8988T (cell line): ENCODE measurements at places on chromosomes 12 and 14.

DNA sequence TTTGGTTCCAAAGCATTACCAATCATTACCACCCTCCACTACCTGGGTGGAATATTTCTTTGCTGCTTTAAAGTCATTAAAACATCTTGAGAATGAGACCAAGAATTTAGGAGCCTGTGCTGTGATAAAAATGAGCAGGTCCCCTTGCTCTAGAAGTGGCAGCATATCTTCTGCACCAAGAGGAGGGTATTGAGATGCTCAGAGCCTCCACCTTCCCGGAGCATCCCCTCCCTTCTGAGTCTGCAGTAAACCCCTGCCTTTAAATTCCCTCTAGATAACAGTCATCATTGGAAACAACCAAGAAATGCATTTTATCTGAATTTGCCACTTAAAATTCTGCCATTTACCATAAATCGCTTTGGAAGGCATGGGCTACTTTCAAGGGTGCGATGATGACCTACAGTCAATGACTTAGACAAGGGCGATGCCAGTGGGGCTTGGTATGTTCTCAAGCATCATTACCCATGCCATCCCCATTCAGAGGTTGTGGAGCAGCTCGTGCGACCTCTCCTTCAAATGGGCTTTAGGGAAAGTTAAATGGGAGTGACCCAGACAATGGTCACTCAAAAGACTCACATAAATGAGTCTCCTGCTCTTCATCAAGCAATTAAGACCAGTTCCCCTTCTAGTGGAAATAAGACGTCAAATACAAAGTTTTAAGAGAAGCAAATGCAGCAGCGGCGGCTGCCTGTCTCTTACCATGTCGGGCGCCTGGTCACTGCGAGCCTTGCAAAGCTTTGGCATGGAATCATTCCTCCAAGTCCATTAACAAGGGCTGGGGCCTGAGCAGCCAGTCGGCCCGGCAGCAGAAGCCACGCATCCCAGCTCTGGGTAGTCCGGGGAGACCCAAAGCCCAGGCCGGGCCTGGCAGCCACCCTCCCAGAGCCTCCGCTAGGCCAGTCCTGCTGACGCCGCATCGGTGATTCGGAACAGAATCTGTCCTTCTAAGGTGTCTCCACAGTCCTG lies 334.5 kb downstream of the TMEM121 start:
- DNase-seq = no peak

DNA sequence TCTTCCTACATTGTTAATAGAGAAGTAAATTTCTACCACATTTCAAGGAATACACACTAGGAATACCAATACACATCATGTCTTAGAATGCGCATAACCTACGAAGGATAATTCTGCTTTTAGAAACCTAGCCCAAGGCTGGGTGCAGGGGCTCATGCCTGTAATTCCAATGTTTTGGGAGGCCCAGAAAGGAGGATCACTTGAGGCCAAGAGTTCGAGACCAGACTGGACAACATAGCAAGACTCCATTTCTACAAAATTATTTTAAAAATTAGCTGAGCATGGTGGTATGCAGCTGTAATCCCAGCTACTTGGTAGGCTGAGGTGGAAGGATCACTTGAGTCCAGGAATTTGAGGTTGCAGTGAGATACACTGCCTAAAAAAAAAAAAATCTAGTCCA lies 206.9 kb downstream of the SOX5 start:
- DNase-seq = no peak

DNA sequence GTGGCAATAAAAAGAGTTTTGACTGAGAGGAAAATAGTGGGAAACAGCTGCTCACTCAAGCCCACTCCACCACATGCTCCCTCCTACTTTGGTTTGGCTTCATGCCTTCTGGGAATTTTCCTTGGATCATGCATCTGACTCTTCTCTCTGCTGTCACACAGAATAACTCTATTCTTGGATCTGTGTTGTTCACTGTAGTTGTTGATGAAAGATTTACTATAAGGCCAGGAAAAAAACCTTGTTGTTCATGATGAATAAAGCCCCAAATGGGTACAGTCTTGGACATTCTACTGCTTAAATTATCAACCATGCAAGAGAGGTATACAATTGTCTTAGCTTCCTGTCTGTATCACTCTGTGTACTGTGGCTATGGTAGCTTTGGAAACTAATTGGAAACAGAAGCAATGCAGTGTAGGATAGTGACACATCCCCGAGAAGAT lies 70.5 kb downstream of the TMX1 start:
- DNase-seq = no peak

GRCh38 chr14:62722406-62722805 lies 322.9 kb downstream of the KCNH5 start:
- DNase-seq = no peak

DNA sequence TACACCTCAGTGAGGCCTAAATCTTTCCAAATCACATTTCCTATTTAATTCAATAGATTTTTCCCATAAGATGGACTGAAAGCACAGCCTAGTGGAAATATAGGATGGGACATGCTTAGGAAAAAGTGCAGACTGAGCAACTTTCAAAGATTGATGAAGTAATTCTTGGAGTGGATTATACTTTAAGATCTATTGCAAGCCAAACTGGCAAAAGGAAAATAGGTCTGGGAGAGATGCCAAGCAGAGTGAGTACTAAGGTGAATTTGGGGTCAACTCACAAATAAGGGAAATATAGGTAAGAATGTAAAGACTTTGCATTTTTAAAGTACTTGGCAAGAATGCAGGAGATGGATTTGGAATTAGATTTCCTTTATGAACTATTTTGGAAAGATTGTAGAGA lies 170.2 kb upstream of the FOXG1 start:
- no peak for DNase-seq
